ENCODE measurements at places on chromosomes 7 and 10.

GRCh38 chr7:92035576-92035975 lies 94.9 kb downstream of the AKAP9 start:
- no peak for DNase-seq

DNA sequence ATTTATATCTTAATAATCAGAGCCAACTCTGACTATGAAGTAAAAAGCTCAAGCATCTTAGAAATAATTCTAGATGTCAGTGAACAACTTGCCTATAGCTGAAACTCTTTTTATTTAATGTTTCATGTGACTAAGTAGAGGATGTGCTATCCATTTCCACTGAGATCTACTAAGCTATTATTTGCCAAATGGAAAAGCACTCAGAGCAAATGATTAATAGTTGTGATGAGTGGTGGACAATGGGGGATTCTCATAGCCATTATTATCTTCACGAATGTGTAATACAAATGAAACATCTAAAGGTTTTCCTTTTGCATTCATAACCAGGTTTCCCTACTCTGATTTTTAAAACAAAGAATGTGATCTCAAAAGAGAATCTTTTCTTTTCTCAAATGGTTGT lies 126.6 kb upstream of the GNAI1 start:
- no peak for DNase-seq

DNA sequence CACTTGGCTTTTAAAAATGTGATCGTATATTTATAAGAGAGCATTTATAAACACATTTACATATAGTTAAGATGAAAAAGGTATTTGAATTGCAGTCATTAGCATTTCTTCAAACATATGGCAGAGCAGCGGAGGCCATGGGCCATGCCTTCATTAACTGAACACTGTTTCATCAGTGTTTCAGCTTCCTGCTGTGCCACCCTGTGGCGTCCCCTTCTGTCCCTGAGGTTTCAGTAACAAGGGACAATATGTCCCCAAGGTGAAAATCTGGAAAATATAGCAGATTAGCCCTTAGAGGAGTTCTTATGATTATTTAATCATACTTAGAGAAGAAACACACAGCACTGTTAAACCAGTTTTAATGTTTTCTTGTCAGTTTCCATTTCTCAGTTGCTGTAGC lies 577.8 kb downstream of the ETV1 start:
- no peak for DNase-seq

GRCh38 chr7:25386311-25386744 lies 158.0 kb upstream of the NPVF start:
- DNase-seq: no peak

DNA sequence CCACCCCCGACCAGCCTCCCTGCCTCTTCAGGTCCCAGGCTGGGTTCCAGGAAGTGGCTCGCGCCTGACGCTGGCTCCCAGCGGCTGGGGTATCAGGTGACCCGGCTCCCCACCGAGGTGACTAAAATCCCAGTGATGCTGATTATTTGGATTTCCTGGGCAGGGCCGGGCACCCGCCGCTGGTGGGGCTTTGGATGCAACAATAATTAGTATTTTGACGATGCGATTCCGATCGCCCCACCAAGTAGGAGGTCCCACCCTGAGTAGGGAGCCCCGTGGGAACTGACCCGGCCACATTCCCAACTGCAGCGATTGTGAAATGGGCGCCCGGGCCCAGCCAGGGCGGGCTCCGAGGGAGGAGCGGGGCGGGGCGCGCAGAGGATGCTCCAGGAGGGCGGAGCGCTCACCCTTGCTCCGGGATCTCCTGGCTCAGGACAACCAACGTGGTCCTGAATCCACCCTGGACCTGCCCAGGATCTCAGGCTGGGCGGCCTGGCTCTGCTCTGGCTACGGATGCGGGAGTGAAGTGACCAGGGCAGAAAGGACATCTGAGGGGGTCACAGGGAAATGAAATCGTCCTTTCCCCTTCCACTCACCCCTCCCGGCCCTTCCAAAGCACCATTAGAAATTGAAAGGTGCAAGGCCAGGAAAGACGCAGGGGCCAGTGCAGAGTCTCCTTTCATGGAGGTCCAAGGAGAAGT lies 32.6 kb downstream of the DUSP5 start:
- DNase-seq: no peak

DNA sequence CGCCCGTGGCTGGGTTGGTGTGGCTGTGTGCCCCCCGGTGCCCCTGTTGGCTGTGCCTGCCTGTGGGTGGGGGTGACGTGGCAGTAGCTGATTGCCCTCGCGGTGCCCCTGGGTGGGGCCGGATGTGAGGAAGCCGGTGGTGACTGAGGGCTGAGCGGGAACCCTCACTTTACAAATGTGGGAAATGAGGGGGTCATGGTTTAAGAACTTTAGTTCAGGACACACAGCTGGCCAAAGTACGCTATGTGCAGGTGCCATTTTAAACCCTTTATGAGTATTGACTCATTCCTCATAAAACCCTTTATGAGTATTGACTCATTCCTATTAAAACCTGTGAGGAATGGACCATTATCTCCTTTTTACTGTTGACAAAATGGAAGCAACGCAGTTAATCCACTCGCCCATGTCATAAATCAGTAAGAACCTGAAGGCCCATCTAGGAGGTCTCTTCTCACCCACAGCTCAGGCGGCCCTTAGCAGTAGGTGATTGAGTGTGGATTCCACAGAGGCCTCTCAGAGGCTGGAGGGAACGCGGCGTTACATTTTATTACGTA lies 290.1 kb upstream of the COBL start:
- no peak for DNase-seq

DNA sequence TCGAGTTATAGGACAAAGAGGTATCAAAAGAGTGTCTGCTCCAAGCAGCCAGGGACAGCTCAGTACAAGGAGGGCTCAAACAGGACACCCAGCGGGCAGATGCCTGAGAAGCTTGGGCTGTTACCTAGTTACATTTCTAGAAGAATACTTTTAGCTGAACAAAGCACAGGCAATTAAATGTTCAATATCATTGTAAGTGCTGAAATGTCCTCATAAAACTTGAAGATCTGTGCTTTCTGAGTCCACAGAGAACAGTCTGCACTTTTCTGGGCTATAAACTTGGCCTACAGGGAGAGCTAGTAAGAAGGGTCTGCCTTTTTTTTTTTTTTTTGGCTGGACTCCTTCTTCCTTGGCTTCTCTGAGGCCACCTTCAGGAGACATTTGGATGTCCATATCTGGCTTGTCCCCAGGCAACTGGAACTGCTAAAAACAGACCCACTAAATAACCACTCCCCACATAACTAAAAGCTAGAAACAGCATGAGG lies 123.2 kb downstream of the SLC16A9 start:
- no peak for DNase-seq

GRCh38 chr10:50561266-50561665 lies 62.5 kb downstream of the SGMS1 start:
- no peak for DNase-seq

DNA sequence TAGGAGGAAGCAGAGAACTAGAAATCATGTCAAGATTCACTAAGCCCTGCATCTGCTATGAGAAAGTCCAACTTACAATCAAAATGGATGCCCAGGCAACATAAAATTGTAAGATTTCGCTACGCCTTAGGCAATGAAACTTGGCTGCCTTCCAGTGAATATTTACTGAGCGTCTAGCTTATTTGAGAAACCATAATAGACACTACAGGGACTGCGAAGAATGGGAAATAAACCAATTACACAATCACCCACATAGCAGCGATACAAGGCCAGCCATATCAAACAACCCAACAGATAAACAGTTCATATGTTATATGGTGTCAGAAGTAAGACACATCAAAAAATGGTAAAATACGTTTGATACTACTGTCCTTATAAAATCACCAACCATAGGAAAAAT lies 545.0 kb upstream of the C7orf33 start:
- DNase-seq: no peak

- DNase-seq: no peak
These were observed 387.1 kb downstream of the INHBA start for GRCh38 chr7:41315764-41316163.

DNA sequence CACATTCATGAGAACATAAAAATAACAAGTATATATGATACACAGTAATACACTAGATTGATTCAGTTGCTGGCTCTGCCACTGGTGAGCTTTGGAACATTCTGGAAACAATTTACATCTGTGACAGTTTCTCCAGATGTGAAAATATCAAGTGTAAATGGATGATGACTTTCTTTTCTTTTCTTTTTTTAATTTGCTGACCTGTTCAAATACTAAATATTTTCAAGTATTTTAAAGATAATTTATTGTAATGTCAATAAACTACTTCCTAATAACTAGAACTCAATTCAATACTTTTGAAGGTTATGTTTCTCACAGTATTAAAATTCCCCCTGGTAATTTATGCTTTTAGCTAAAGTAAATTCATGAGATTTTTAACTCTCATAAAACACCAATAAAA lies 180.3 kb downstream of the CRPPA start:
- DNase-seq: no peak

- DNase-seq: no peak
These were observed 455.6 kb upstream of the ANKRD30A start for GRCh38 chr10:36669615-36670352.

GRCh38 chr10:86401588-86402282 lies 35.1 kb upstream of the GRID1 start:
- no peak for DNase-seq

- DNase-seq: no peak
These were observed 26.3 kb upstream of the UTF1 start for GRCh38 chr10:133203652-133204195.

- no peak for DNase-seq
These were observed 25.4 kb downstream of the BTBD16 start for GRCh38 chr10:122296363-122297120.

DNA sequence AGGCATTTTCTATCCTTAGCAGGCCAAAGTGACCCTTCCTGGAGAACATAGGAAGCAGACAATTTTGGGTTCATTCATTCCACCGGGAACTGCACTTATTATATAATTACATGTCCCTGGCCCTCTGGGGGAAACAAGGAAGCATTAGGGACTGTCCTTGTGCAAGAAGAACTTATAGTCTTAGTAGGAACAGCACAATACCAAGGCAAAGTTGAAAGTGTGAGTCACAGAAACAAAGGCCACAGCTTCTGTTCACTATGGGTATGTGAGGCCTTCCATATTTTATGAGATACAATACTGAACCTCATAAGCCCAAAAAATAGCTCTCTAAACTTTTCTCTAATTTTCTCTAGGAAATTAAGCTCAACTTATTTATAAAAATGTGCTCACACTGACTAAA lies 18.4 kb upstream of the AKR1B10 start:
- no peak for DNase-seq

- no peak for DNase-seq
These were observed 2.9 kb downstream of the CTBP2 start for GRCh38 chr10:125157505-125157904.

DNA sequence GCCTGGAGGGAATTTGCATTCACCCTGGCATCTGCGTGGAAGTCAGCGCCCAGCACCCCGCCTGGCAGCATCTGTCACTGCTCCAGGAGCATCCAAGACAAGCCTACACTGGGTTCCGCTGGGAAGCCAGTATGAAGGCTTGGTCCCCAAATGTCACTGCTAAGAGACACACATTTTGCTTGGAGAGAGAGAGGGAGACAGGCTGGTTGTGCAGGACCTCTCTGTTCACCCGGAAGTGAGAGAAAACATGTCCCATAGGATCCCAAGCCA lies 119.5 kb downstream of the SEC23IP start:
- DNase-seq: no peak

DNA sequence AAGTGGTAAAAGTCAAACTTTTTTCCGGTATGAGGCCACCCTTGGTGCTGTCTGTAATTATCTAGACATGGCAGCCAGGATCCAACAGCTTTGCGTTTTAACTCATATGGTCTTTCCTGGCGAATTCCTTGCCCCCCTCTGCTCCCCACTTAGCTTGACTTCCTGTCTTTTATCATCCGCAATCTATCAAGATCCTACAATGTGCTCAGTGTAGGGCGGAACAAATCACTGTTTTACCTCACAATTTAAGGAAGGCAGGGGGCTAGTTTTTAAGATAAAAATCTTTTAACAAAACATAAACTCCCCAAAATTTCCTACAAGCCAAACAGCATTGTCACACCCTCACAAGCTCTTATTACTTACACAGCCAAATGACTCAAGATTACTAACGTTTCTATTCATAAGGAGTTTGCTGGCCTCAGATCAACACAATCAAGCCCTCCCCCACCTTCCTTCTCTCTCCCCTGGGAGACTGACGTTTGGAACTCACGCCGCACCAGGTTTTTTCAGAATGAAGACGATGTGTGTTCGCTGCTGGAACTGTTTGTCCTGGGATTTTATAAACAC lies 1.3 kb upstream of the CDK14 start:
- DNase-seq: no peak

GRCh38 chr7:89145801-89146200 lies 350.3 kb upstream of the TEX47 start:
- no peak for DNase-seq

DNA sequence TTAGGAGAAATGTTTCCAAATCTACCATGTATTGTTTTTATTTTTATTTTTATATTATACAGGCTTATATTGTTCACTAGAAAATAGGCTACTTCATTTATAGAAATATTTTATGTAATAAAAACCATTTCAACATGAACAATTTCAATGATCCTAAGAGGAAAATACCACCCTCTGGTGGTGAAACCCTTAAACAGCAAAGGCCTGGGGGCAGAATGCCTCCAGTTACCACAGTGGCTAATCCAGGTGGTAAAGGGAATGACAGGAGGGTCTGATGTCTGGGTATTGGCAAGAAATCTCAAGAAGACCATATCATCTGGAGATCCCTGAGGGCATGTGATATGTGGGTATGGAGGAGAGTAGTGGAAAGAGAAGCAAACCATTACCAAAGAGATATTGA lies 19.3 kb downstream of the MACC1 start:
- no peak for DNase-seq
